ENCODE measurements at places on chromosomes 6 and 20.

DNA sequence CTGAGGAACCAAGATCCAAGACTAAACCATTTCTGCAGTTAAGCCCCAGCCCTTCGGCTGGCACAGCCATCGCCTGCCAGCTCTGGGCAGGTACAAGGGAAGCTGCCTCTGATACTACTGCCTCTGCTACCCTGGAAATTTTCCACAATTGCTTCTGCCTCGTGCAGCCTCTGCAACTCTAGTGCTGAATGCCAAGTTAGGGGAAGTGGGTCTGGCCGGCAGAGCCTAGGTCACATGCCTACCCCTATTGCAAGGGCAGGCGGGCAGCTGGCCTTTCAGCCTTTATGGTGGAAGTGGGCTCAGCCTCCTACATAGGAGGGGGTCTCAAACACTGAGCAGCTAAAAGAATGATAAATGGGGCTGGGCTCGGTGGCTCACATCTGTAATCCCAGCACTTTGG lies 44.5 kb upstream of the TULP1 start:
- no peak for DNase-seq

- no peak for DNase-seq
Observed at GRCh38 chr6:169145991-169146501, 107.6 kb downstream of the THBS2 start.

DNA sequence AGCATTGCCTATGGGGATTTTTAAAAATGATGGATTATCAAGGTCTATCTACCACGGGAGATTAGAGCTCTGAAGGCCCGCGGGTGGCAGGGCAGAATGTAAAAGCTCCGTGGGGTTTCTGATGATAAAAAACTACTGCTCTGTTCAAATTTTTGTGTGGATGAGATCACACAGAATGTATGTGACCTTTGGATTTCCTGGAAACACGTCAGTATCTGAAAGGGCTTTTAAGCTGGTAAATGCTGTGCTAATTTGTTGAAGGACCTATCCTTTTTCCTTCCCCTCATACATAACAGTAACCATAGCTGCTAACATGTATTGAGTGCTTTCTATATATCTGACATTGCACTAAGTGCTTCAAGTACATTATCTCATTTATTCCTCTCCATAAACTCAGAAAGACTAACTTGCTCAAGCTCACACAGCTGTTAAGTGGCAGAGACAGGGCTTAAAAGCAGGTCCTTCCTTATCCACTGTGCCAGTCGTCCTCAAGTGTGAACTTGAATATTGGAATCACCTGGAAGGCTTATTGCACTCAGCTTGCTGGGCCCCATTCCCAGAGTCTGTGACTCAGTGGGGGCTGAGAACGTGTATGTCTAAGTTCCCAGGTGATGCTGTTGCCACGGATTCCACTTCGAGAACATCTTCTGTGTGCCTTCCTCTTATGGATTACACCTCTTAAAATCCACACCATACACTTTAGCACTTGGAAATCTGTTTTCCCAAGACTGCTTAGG lies 1.9 kb upstream of the TMEM242 start:
- DNase-seq = no peak

DNA sequence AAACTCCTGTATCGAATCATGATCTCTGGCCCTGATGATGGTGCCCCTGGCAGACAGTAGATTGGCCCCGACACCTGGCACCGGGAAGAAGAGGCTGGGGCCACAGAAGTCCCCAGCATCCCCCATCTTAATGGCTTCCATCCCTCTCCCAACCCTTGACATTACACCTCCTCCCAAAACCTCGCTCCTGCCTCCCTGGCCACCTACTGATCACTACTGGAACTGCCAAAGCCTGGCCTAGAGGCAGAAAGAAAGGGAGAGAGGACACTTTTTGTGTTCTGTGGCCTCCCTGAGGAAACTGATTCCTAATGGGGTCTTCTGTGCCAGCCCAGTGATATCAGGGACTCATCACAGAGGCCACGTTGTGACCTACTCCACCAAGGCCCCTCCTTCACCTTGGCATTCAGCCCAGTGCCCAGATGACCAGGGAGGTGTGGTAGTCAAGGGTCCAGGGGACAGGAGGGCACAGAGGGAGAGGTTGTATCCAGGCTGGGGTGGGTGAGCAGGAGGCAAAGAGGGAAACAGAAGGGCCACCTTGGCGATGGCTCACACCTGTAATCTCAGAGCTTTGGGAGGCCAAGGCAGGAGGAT lies 6.1 kb downstream of the C20orf173 start:
- DNase-seq = no peak

DNA sequence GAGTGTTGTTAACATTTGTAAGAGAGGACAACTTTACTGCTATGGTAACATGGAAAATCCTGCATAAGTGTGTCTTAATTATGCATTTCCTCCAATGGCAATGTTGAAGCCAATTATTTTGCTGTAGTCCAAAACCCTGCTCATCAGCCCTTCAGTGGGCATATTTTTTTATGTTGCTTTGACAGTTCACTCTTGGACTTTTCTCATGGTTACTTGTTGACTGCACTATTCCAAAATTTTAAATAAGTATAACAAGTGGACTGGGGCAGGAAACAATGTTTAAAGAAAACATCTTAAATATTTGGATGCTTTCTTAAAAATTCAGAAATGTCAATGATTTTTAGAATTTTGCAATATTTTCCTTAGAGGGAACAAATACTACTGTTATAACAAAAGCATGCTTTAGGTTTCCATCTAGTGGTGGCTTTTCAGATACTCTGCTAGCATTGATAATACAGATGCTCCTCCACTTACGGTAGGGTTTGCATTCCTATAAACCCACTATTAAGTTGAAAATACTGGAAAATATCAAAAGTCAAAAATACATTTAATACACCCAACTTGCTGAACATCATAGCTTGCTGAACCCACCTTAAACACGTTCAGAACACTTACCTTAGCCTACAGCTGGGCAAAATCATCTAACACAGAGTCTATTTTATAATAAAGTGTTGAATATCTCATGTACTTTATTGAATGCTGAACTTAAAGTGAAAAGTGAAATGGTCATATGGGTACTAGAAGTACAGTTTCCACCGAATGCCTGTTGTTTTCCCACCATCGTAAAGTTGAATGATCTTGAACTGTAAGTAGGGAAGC lies 86.4 kb downstream of the ADGRG6 start:
- DNase-seq = no peak

DNA sequence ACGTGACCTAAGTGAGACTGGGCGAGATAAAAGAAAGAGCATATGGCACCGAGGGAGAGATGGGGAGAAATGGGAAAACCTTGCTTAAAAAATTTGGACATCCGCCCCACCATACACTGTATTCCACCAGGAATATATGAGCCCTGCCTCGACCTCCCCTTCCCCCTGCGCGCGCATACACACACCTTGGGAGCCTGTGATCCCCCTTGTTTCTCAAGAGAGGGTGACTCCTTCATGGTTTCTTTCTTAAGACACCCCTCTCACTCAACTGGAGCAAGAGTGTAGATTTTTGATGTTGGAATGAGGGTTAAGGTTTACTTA lies 480 bp downstream of the ABCF1 start:
- DNase-seq = no peak

- no peak for DNase-seq
Observed at GRCh38 chr6:107628878-107629277, 139.0 kb downstream of the SOBP start.

- DNase-seq = no peak
Observed at GRCh38 chr6:37696220-37696840, 1.4 kb downstream of the MDGA1 start.

DNA sequence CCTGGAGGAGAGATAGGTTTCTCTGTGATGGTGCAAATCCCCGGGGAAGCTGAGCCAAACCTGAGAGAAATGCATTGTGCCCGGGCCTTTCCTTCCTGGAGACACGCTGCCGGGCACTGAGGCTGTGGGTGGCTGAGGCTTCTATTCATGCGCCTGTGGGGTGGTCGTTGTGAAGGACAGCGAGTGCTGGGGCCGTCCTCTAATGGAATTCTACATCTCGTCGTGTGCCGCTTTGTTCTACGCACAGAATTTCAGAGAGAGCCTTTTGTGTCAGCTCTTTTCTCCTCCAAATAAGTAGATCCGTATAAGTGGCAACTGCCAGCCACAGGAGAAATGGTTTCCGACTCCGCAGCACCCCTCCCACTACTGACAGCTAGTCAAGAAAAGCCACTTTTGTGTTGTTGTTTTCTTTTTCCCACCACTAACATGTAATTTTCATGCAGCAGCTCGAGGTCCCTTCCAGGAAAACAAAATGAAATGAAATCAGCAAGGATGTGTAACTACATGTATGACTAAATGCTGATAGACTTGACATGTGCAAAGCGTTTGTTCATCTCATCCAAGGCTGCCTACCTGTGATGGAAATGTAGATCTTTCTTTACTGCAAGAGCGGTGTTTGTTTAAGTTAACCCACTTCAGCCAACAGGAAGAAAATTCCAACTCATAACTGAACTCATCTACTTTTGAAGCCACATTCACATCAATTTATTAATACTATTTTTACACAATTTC lies 26.4 kb upstream of the PXDC1 start:
- DNase-seq = no peak

GRCh38 chr6:157513004-157513603 lies 132.1 kb downstream of the ZDHHC14 start:
- peak; percentile 77 for DNase-seq

DNA sequence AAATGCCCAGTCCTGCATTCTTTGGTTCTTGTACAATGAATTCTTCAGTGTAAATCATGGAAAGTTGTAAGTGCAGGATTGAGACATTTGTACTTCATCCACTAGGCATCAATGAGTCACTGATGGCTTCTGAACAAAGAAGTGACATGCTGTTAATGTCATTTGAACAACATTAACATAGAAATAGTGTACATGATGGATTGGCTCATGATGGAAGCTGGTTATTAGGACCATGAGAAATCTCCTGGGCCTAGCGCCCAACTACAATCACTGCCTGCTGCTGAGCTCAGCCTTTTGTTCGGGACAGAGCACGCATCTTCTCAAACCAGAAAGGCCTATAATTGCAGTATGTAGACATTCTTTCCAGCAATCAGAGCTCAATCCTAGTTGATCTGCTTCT lies 316.8 kb upstream of the TSHZ2 start:
- no peak for DNase-seq

- no peak for DNase-seq
Observed at GRCh38 chr6:157571269-157571668, 190.3 kb downstream of the ZDHHC14 start.

GRCh38 chr6:42341771-42342553 lies 109.8 kb downstream of the TRERF1 start:
- no peak for DNase-seq

DNA sequence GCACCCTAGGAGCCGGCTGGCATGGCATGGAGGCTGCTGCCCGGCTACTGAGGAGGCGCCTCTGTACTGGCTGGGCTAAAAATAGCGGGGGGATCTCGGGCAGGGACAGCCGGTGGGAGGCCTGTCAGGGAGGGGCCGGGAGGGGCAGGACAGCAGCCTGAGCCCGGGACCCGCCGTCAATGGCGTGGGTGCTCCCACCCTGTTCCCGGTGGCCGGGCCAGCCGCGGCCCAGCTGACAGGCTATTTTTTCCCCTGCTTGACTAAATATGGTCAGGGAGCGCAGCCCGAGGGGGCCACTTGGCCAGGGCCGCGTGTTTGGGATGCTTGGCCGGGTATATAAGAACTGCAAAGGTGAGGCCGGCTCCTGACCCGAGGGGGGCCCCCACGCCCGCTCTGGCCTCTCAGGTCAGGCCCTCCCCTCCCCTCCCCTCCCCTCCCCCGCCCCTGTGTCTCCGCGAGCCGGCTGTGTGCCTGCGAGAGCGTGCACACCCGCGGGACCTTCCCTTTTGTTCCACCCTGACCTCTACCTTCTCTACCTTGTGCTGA lies 74.4 kb upstream of the GATA5 start:
- no peak for DNase-seq

- no peak for DNase-seq
Observed at GRCh38 chr6:14110001-14110818, 7.4 kb upstream of the CD83 start.

DNA sequence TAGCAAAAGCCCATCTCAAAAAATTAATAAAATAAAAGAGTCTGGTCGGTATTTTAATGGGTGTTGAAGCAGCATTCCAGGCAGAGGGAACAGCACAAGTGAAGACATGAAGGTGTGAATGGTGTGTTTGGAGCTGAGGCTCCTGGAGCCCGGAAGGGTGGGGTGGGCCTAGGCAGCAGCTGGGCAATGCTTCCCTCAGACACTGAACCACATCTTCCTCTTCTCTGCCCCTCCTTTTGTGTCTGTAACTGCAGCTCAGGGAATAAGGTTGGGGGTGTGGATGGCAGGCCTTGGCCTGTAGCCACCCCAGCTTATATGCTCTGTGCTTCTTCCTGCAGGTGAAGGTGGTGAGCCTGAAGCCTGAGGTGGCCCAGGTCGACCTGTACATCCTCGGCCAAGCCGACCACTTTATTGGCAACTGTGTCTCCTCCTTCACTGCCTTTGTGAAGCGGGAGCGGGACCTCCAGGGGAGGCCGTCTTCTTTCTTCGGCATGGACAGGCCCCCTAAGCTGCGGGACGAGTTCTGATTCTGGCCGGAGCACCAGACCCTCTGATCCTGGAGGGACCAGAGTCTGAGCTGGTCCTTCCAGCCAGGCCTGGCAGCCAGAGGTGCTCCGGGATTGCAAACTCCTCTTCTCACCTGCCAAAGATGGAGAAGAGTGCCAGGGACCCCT lies 26.6 kb downstream of the POFUT1 start:
- no peak for DNase-seq

GRCh38 chr6:16639684-16640480 lies 121.4 kb downstream of the ATXN1 start:
- no peak for DNase-seq

DNA sequence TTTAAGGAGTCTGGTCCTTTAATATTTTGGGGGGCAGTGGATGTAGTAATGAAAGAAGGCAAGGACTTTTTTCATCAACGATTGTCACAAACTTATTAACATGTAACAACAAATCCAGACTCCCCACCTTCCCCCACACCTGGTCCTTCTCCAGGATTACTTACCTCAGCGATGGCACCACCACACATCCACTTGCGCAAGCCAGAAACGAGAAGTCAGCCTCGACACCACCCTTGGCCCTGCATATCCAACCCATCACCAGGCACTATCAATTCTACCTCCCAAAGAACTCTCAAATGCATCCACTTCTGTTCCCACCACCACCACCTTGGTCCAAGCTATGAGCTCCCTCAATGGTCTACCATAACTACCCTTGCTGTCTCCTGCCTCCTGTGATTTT lies 6.6 kb downstream of the EZR start:
- DNase-seq = no peak

GRCh38 chr6:119197271-119197670 lies 118.8 kb upstream of the FAM184A start:
- DNase-seq = no peak

DNA sequence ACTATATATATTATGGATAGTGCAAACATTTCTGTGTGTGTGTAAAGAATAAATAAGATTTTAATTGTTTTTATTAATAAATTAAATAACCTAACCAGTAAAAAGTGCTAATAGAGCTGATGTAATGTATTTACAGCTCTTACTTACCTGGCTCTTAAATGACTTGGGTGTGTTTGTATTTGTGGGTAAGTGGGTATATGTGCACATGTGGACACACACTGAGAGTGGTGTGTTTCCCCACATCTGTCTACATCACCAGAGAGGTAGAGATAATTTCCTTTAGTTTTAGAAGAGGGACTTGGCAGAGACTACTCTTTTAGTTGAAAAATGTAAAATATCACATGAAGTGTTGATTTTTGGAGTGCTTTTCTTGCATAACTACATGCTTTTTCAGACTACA lies 76.0 kb downstream of the UST start:
- no peak for DNase-seq

- DNase-seq = no peak
Observed at GRCh38 chr6:109240370-109241084, 141.7 kb downstream of the CD164 start.
